ENCODE measurements at places on chromosomes 6 and 20.

DNA sequence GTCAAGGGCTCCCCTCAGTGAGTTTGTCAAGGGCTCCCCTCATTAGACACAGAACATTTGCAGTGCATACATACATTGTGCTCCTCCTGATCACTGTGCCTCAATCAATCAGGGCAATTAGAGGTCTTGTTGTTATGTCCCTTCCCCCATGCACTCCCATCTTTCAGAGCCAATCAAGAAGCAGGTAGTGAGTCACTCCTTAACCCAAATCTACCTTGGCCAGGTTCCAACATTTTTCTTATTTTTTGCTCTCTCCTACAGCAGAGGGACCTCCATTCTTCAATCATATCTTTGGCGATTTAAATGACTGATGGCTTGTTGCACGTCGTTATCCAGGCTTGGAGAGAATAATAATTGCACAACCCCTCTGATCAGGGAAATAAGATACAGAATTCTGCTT lies 409.9 kb upstream of the SPTLC3 start:
- DNase-seq, result no peak

GRCh38 chr6:71509191-71510005 lies 220.8 kb downstream of the OGFRL1 start:
- no peak for DNase-seq

GRCh38 chr6:73640179-73640750 lies 13.5 kb downstream of the SLC17A5 start:
- DNase-seq, result no peak

DNA sequence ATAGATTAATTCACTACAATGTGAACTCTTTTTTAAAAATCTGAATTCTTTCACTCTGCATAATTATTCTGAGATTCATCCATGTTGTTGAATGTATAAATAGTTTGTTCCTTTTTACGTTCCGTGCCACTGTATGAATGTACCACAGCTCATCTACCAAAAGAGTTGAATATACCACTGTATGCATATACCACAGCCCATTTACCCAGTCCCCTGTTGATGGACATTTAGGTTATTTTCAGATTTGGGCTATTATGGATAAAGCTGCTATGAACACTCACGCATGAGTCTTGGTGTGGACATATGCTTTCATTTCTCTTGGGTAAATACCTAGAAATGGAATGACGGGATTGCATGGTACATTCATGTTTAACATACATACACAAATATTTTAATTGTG lies 28.2 kb downstream of the PNPLA1 start:
- DNase-seq, result no peak

GRCh38 chr20:10347086-10347880 lies 86.7 kb downstream of the MKKS start:
- peak; percentile 37 for DNase-seq

- no peak for DNase-seq
Observed at GRCh38 chr6:6365242-6365641, 44.8 kb upstream of the F13A1 start.

DNA sequence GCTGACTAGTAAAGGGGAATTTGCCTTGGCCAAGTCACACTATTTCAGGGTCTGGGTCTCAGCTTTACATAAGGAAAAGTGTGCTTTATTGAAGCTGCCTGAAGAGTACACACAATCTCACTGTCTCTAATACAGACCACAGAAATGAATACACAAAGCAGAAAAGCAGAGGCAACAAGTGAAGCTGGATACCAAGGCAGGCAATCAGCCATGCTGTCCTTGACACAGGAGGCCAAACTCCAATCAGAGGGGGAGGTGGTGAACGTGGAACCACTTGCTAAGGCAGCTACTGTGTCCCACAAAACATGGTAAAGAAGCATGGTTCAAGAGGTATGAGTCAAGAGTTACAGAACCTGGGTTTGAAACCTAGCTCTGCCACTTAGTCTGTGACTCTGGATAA lies 21.8 kb upstream of the CCND3 start:
- no peak for DNase-seq

GRCh38 chr20:19758133-19758500 lies at the start of gene RIN2:
RIN2 (plus strand) TSS chr20:19758258; CDS start chr20:19889602, 131,344 bp downstream.
- no peak for DNase-seq

- no peak for DNase-seq
Observed at GRCh38 chr6:25377664-25378063, 98.5 kb downstream of the CARMIL1 start.

- no peak for DNase-seq
Observed at GRCh38 chr20:60313614-60314013, 355.4 kb downstream of the CDH26 start.

DNA sequence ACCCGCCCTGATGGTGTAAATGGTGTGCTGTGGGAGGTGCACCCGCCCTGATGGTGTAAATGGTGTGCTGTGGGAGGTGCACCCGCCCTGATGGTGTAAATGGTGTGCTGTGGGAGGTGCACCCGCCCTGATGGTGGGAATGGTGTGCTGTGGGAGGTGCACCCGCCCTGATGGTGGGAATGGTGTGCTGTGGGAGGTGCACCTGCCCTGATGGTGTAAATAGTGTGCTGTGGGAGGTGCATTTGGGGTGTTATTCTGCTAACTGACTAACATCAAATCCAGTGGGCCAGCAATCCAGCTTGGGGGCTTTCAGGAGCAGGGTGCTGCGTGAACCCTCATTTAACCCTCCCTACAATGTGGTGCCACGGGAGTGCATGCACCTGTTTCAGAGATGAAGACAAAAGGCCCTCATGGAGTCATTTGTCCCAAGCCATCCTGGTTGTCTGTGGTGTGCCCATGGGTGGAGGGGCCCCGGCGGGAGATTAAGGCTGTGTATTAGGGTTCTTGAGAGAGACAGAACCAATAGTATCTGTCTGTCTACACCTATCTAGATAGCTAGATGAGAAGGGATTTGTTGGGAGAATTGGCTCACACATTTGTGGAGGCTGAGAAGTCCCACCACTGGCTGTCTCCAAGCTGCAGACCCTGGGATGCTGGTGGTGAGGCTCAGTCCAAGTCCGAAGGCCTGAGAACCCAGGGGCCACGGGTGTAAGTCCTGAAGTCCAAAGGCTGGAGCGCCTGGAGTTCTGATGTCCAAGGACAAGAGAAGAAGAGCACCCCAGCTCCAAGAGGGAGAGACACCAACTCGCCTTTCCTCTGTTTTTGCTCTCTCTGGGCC lies 39.2 kb downstream of the TMEM242 start:
- DNase-seq, result no peak

DNA sequence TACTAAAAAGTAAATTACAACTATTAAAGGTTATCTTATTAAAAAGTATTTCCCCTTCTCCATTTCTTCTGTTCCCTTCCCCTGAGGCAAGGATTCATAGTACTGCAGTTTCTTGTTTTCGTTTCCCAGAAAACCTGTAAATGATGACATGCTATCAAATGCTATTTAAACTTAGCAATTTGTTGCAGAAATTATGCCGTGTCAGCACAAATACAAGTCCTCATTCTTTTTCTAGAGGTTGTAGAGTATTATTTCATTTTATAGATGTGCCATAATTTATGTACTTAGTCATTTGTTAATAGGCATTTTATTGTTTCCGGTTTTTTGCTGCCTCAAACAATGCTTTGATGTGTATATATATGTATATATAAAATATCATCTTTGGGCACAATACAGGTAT lies 268.4 kb downstream of the PLCB1 start:
- no peak for DNase-seq

- DNase-seq, result no peak
Observed at GRCh38 chr20:23226612-23227265, 123.9 kb upstream of the NXT1 start.

DNA sequence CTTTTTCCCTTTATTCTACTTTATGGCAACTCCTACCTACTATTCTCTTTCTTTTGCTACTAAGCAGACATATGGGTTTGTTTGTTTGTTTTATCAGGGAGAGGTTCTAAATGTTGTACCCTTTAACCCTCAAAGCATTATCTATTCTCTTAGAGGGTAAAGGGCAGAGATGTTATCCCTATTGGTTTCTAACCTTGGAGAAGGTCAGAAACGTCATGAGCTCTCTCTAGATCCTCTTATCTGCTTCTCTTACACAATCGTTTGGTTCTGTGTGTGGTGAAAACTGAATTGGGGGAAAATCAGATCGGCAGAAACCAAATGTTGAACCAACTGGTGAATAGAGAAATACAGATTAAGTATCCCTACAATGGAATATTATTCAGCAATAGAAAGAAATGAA lies 6.4 kb upstream of the MPC1 start:
- no peak for DNase-seq

DNA sequence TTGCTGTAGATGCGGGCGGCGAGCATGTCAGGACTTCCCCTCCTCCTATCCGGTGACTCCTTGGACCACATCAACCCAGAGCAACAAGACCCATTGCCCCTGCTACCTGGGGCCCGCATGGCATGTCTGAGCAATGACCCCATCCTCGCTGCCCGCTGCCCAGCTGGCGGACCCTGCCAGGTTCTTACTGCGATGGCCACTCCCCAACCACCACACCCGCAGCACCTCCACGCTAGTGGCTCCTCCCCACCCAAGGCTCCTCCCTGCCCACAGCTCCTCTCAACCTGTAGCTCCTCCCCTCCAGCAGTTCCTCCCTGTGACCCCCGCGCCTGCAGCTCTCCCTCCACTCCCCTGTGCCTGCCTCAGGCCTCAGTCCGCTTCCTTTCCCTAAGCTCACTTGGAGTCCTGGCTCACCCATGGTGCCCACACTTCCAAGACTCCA lies 17.6 kb upstream of the SERPINB9 start:
- DNase-seq, result no peak

- DNase-seq, result no peak
Observed at GRCh38 chr6:146885708-146886457, 287.1 kb downstream of the ADGB start.

GRCh38 chr20:62242176-62242575 lies 3.9 kb downstream of the OSBPL2 start:
- DNase-seq, result no peak

GRCh38 chr20:12358006-12358654 lies 440.4 kb downstream of the BTBD3 start:
- no peak for DNase-seq

- DNase-seq, result no peak
Observed at GRCh38 chr6:36753671-36754405, 56.2 kb downstream of the RAB44 start.

- no peak for DNase-seq
Observed at GRCh38 chr20:5741089-5741488, 9.1 kb upstream of the SHLD1 start.

GRCh38 chr20:21125072-21125848 lies 622 bp upstream of the KIZ start:
- DNase-seq, result peak; percentile 51

- DNase-seq, result no peak
Observed at GRCh38 chr6:4100655-4101054, 21.7 kb upstream of the FAM217A start.

GRCh38 chr6:122178988-122179387 lies 220.5 kb upstream of the HSF2 start:
- no peak for DNase-seq

DNA sequence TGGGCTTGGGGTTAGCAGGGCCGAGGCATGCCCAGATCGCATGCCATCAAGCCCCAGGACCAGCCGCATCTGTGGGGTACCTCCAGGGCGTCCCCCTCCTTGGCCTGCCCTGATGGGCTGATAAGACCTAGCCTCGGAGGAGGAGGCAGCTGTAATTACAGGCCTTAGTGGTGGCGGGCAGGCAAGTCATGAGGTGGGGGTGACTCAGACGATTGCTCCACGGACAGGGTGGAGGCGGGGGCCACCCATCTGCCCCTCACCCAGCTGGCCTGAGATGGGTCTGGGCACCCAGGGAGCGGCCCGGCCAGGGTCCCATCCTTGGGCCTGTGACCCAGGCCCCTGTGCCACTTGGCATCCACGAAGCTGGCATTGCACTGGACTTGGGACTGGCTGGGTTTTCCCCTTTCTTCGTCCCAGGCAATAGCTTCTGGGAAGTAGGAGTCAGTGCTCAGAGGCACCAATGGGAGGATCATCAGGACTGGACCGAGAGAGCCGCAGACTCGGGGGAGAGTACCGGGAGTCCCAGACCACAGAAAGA lies 57.5 kb downstream of the CEBPB start:
- DNase-seq, result peak; percentile 43

- peak; percentile 34 for DNase-seq
Observed at GRCh38 chr20:60055740-60056139, 97.5 kb downstream of the CDH26 start.

DNA sequence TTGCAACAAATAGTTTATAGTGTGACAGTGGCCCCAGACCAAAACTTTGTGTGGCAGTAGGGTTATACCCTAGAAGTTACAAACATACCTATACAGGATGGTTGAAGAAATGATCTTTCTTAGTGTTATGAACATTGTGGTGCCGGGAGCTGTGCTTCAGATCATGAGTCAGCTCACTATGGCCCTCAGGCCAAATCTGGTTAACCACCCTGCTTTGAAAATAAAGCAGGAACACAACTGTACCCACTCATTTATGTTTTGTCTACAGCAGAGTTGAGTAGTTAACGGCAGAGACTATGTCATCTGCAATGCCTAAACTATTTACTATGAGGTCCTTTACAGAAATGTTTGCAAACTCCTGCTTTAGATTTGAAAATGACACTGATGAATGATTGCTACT lies 24.3 kb downstream of the AKAP7 start:
- DNase-seq, result peak; percentile 71

GRCh38 chr6:44277763-44278162 lies 7.5 kb downstream of the TMEM151B start:
- no peak for DNase-seq

- DNase-seq, result no peak
Observed at GRCh38 chr6:165937564-165938358, 229.9 kb downstream of the TBXT start.

GRCh38 chr6:54802775-54803634 lies 43.6 kb upstream of the FAM83B start:
- peak; percentile 43 for DNase-seq

DNA sequence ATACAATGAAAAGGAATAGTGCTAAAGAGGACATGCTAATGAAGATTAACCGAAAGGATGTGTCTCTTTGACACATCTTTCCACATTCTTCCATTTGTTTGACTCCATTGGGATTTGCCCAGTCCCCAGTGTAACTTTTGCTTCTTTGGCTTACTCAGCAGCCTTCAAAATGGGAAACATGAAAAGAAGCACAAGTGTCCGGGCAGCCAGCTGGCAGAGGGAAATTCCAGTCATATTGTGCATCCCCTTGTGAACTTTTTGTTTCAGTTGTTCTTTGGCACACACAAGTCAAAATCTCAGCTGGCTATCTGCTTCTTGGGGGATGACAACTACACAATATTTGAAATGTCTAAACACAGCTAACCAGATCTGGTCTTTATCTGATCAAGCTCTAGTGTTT lies 157.4 kb downstream of the OGFRL1 start:
- DNase-seq, result peak; percentile 41

DNA sequence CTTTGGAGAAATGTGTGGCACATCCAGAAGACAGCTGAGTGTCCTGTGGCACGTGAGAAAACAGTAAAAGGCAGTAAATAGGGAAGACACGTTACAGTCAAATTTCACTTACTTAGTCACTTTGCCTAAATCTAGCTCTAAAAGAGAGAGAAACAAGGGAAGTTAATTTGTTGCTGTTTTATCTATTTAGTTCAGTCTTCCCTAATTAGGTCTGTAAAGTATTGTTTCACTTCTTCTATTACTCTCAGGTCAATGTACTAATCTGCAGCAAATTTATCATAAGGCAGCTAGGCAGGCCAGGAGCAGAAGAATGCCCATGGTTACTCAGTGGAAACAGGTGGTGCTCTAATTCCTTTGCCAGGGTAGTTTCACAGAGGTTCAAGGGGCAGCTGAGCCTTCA lies 124.3 kb upstream of the CNR1 start:
- no peak for DNase-seq

- DNase-seq, result no peak
Observed at GRCh38 chr6:43934183-43934802, 164.3 kb downstream of the VEGFA start.

GRCh38 chr6:168208854-168209253 lies 110.7 kb downstream of the DACT2 start:
- no peak for DNase-seq
